ENCODE measurements at places on chromosomes 13 and 19.
A peak's percentile ranks its signal among the peaks of the same experiment; 100 is the strongest.

GRCh38 chr13:53499576-53500133, 471.0 kb downstream of the OLFM4 start:
- DNase-seq: no peak

- DNase-seq: peak; percentile 48
Measured at GRCh38 chr13:95642028-95642621, 2.4 kb downstream of the DZIP1 start.

GRCh38 chr13:49814551-49815270, 22.2 kb upstream of the KPNA3 start:
- no peak for DNase-seq

DNA sequence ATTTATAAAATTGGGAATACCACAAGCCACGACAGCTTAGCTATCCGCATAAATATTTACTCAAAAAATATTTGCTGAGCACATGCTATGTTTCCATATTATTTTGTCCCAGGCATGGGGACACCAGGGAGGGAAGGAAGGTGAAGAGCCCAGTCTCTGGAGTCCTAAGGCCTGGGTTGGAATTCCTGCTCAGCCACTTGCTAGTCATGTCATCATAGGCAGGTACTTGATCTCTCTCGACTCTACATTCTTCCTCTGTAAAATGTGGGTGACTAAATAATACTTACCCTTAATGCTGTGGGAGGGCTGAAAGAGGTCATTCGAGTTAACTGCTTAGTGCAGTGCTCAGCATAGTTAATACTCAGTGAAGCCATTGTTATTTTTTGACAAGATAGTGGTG, 4.3 kb upstream of the RNASEH2B start:
- no peak for DNase-seq

- DNase-seq: no peak
Measured at GRCh38 chr19:18392417-18392816, 5.0 kb downstream of the LRRC25 start.

DNA sequence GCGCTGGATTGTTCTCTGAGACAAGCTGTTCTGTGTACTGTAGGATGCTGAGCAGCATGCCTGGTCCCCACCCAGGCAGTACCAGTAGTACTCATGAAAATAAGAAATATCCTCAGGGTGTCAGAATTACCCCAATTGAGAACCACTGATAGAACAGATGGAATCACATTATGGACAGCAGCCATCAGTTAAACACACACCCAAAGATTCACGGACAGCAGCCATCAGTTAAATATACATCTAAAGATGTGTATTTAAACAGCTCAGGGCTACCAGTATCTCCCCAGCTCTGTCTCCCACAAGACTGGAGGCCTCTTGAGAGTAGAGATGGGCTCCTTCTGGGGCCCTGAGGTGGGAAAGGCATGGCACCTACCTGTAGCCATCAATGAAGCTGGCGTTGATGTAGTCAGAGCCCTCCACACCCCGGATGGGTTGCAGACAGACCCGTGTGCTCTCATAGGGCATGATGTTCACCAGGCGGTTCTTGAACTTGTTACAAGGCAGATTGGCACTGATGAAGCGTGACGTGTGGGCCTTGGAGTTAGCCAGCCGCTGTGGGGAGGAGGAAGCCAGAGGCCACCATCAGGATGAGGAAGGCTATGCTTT, 129.3 kb downstream of the PTPRS start:
- DNase-seq: no peak

DNA sequence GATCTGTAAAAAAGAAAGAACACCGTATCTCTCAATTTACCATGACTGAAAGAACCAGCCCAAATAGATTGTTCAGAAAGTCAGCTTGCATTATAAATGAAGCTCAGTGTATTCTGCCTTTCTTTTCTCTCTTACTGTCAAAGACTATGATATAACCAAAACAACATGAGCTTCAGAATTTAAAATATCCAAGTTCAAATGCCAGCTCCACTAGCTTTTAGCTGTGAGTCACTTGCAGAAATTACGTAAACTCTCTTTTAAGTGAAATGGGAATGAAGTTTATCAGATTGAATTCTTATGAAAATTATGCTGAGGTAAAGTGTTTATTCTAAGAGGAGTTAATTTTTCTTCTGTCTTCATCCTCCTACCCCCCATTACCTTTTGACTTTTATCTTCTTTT, 20.0 kb upstream of the POSTN start:
- DNase-seq: no peak

- DNase-seq: no peak
Measured at GRCh38 chr13:93794197-93794885, 567.7 kb downstream of the GPC6 start.

DNA sequence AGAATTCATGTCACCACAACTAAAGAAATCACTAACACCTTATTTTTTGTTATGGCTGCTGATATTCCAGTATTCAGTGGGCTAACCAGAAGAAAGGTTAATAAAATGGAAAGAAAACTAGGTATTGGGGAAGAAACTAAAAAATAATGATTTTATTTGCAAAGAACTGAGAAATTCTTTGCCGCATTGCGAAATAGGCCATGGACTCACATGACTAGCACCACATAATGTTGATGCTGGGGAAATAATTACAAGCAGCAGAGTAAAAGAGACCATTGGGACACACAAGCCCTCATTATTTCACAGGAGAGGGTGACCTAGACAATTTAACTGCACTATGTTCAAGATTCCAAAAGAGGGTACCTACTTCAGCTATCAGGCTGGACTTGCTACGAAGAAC, 1411.5 kb downstream of the SLITRK5 start:
- DNase-seq: no peak

DNA sequence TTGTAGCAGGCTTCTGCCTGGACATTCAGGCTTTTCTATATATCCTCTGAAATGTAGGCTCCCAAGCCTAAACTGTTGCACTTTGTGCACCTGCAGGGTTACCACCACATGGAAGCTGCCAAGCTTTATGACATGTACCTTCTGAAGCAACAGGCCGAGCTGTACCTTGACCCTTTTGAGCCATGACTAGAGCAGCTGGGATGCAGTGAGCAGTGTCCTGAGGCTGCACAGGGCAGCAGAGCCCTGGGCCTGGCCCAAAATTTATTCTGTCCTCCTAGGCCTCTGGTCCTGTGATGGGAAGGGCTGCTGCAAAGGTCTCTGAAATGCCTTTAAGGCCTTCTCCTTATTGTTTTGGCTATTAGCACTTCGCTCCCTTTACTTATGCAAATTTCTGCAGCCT, 23.5 kb upstream of the CD177 start:
- no peak for DNase-seq

DNA sequence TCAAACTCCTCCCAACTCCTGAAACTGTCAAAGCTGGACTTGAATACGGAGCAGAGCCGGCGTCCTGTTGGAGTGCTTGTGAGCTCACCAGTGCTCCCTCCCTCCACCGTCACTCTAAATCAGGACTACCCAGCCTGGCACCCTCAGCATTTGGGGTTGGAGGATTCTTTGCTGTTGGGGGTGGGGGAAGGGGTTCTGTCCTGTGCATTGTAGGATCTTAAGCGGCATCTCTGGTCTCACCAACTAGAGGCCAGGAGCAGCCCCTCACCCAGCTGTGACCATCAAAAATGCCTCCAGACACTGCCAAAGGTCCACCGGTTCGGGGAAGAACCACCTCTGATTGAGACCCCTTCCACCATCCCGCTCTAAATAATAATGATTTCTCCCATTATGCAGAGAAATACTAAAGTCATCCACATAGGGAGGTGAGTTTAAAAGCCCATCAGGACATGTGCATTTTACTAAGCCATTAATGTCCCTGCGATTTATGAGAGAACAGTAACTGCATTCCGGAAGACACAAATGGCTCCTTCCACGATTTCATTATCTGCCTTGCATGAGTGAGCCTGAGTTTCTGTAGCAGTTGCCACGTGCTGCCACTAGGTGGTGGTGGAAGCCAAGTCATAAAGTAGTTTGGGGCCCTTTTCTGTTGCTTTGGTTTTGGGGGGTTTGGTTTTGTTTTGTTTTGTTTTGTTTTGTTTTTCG, 16.1 kb upstream of the USP29 start:
- no peak for DNase-seq

- peak; percentile 63 for DNase-seq
Measured at GRCh38 chr13:42041011-42041683, 7.3 kb upstream of the DGKH start.

- no peak for DNase-seq
Measured at GRCh38 chr19:38277549-38277948, 13.2 kb downstream of the SPINT2 start.

GRCh38 chr13:38979891-38980749, 10.5 kb downstream of the STOML3 start:
- DNase-seq: no peak

GRCh38 chr19:2727640-2727944, 6.4 kb upstream of the DIRAS1 start:
- DNase-seq: no peak

DNA sequence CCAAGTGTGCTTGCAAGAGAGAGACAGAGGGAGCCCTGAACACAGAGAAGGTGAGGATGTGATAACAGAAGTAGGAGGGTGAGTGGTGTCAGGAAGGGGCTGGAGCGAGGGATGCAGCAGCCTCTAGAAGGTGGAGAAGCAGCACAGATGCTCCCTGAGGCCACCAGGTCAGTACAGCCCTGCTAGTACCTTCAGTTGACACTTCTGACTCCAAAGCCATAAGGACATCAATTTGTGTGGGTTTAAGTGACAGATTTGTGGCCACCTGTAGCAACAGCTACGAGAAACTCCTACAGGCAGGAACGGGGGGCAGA, 6.9 kb downstream of the ERICH4 start:
- no peak for DNase-seq

DNA sequence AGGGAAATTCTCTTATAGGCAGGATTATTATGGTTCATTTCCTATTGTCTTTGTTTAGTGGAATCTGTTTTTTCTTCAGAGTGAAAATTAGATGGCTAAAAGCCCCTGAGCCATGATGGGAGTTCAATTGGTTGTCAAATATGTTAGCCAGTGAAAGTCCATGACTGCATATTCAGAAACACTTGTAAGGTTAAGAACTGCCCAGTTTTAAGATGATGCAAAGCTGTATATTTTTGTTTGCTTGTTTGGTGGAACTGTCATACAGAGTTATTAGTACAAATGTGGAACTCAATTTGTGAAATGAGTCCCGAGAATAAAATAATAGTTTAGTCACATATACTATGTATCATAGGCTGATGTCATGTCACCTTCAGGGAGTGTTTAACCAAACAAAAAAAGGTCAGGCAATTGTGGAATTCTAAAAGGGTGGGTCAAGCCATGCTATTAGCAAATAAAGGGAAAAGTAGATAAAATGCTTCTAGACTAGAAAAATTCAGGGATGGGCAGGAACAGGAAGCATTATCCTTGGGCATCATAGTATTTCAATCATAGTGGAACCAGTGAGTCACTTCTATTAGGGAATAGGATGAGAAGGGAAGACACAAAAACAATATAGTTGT, 248.3 kb upstream of the SLITRK1 start:
- no peak for DNase-seq

DNA sequence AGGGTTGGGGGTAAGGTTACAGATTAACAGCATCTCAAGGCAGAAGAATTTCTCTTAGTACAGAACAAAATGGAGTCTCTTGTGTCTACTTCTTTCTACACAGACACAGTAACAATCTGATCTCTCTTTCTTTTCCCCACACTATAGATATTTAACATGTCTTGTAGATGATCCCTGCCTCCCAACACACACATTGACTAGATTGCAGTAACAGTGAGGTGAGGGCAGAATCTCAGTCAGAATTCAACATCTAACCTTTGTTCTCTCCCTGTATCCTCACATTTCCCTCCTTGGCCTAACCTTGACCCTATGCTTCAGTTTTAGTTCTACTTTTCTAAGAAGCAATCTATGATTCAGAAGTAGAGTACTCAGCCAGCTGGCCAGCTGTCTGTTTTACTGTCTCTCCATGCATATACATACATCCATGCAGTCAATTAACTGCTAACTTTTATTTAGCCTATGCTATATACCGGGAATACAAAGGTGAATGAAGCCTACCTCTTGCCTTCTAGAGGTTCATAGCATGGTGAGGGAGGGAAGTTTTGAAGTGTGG, 18.1 kb downstream of the DNAJC15 start:
- DNase-seq: no peak

- no peak for DNase-seq
Measured at GRCh38 chr13:91722267-91722884, 324.0 kb downstream of the GPC5 start.

- DNase-seq: no peak
Measured at GRCh38 chr13:99230991-99231390, 27.2 kb downstream of the GPR18 start.

DNA sequence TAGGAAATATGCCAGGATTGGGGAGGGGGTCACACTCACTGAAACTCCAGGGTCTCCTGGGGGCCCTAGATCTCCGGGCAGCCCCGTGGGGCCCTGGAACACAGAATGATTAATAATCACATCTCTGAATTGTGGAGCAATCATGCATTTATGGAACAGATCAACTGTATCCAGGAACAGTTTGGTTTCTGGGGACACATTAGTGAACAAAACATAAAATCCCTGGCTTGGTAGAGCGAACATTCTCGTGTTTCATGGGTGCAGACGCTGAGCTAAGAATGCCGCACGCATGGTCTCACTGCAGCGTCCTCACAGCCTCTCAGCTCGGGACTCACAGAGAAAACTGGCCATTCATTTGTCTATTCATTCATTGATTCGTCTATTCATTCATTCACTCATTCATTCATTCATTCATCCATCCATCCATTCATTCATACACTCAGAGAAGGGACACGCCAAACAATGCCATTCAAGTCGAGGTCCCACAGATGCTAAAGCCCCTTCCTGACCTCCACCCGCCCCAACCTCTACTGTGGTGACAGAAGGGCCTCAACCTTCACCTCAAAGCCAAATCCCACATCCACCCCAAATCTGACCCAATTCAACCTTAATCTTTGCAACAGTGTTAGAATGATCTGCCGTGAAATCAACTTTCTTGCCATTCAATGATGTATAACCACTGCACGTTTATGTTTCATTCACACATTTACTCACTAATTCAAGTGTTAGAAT, 35.0 kb upstream of the OLFM2 start:
- no peak for DNase-seq

- DNase-seq: no peak
Measured at GRCh38 chr13:42076309-42076713, 27.9 kb downstream of the DGKH start.

GRCh38 chr19:46678110-46678732, 17.2 kb upstream of the DACT3 start:
- DNase-seq: no peak

Measured in mesothelial cell of epicardium (in vitro differentiated cells).